Left ventricle myocardium inferior (tissue), 1 donor: ENCODE measurements at places on chromosomes 1 and 21.
A peak's percentile ranks its signal among the peaks of the same experiment; 100 is the strongest.

- DNase-seq = no peak
Observed at GRCh38 chr1:110684491-110684890, 9.8 kb upstream of the KCNA3 start.

- DNase-seq = no peak
Observed at GRCh38 chr21:26782331-26782730, 62.9 kb downstream of the ADAMTS1 start.

DNA sequence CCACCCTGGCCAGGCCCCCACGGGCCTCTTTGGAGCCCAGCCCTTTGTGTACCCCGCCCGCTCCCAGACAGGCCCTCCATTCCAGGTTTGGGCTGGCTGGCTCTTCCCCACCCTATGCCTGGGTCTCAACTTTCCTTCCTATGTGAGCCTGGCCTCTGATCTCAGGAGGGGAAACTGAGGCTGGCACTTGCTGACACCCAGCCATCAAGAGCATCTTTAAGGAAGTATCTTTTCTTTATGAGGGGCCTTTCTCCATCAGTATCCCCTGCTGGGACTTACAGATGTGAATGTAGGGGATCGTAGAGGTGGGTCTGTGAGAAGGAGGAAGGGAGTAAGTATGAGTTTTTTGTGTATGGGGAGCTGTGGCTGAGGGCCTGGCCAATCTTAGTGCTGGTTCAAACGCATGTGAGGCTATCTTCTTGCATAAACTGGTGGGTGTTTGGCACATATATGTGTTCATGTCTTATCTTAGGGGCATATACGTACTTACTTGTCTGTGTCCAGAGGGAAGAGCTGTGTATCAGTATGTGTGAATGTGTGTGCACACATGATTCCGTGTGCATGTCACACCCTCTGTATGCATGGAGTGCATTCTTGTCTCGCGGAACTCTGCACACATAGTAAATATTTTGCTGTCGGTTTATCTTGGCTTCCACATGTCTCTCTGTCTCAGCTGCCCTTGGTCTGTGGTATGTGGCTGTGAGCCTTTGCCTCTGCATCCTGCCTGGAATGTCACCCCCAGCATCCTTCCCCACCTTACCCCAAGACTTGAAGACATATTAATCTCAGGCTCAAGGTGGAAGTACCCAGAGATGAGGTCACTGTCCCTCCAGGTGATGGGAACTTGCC lies 5.4 kb downstream of the NECTIN4 start:
- DNase-seq = no peak

DNA sequence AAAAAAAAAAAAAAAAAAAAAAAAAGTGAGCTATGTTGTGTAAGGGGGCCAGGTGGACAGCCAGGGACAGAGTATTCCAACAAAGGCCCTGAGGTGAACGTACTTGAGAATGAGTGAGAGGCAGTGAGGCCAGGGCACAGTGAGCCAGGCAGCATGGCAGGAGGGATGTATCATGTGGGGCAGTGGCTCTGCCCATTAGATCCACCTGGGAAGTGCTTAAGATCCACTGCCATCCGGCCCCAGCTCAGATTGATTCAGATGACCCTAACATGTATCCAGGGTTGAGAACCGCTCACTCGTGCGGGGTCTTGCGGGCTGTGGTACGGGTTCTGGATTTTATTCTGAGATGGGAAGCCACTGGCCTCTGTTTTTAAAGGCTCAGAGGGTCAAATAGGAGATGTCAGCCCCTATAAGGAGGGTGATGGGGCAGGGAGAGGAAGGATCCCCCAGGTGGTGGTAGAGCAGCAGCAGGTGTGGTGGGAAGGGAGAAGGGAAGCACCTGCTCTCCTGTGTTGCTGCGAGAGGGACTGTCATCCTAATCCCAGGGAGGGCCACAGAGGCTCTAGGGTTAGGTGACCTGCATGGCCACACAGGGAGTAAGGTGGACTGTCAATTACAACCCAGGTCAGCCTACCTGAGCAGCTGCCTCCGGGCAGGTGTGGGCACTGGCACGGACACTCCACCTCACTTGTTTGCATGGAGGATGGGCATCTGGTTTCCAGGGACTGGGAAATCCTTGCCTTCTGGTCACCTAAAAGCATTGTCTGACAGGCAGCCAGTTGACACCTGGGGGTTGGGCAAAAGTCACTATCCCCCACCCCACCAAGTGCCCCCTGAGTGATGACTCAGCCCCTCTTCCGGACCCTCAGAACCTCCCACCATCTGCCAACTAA lies 31.6 kb downstream of the CDK18 start:
- no peak for DNase-seq

GRCh38 chr1:91555821-91556531 lies 55.3 kb downstream of the CDC7 start:
- no peak for DNase-seq

DNA sequence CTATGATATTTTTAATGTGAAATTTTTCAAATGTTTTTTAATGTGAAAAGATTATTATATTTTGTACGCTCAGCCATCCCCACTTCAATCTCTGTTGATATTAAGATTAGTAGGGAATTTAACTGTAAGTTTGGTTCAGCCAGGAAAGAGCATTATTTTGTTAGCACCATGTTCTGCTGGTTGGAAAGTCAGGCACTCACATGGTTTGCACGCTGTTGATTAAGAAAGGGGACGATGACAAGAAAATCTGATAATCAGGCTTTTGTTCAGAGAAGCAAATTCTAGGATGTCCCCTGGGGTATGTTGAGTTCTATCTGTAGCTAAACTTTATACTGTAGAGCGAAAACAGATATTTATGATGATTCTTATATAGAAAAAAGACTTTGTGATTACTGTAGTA lies 115.1 kb downstream of the OSBPL9 start:
- DNase-seq = no peak

GRCh38 chr1:244998717-244999346 lies 134.5 kb upstream of the HNRNPU start:
- no peak for DNase-seq

GRCh38 chr1:212606395-212607205 lies 2.0 kb upstream of the ATF3 start:
- DNase-seq = peak; percentile 31

- no peak for DNase-seq
Observed at GRCh38 chr1:75053207-75053606, 81.0 kb upstream of the LHX8 start.

GRCh38 chr1:94616506-94616905 lies 74.9 kb upstream of the F3 start:
- DNase-seq = no peak

- no peak for DNase-seq
Observed at GRCh38 chr1:227732586-227733308, 2.4 kb downstream of the JMJD4 start.

DNA sequence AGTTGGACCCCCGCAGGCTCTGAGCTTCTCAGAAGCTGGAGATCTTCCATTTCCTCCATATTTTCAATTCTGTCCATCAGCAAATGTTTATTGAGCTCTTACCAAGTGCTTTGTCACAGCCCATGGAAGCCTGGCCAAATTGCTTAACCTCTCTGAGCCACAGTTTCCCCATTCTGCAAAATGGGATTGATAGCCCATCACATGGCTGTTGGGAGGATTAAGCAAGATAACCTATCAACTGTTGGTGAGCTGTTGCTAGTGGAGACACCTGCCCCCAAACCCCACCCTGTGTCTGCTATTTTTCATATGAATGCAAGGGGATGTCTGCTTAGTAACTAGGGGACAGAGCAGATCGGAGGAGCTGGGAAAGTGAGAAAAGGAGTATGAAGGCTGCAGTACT lies 38.3 kb downstream of the CD34 start:
- no peak for DNase-seq

GRCh38 chr1:198798923-198799386 lies 160.1 kb downstream of the PTPRC start:
- no peak for DNase-seq

- no peak for DNase-seq
Observed at GRCh38 chr1:59917026-59917784, 9.4 kb downstream of the CYP2J2 start.

DNA sequence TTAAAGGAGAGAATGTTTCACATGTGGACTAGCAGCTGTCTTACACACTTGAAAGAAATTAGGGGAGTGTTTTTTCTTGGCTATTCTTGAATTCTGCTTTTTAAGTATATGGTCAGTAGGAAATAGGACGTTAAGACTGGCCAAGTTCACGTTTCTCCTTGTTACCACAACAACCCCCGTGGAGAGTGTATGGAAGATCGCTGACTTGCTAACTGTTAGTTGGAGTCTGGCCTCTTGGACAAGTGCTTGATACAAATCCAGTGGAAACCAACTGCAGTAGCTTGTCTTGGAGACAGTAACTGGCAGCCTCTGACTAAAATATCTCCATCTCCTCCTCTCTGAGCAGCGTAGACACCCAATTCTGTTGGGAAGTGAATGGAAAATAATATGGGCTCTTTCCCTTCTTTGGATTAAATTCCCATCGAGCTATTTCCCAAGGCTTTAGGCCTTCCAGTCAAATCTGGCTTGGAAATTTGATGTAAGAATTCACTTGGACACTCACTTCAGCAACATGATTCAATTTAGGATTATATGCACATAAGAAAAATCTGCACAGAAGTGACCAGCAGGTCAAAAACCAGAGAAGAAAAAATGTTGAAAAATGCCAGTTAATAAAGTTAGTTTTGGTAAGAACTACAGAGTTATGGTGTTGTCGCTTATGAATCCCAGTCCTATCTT lies 3.6 kb upstream of the NFIA start:
- no peak for DNase-seq

DNA sequence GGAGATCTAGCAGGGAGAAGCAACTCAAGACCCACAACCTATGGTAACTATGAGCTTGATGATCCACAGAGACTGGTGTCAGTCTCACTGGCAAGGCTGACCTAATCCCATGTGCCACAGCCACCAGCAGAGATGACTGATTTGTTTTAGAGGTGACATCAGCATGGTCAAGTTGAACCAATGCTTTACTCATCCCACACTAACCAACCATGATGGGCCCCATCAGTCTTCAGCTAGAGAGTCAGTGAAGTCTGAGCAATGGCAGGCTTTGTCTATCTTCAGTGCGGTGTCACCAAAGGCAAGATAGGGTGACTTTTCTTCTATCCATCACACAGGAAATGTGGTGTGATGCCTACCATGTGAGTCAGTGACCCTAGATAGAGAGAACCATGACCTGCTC lies 1470.7 kb downstream of the NCAM2 start:
- DNase-seq = no peak

DNA sequence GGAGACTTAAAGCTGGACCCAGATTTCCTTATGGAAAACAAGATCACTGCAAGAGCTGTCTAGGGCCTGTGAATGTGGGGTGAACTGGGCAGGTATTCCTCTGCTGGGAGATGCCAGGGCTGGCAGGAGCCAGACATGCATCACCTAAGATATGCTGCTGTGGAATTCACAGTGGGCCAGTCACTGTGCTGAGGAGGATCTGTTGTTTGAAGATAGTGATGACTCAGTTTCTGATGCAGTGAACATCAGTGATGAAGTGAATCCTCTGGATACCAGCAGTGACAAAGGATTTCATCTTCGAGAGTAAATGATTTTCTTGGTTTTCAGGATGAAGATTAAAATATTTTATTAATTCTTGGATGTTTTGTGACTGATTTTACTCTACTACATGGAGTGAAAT lies 29.9 kb upstream of the CAMSAP2 start:
- no peak for DNase-seq

GRCh38 chr1:189496768-189497167 lies 980.9 kb downstream of the BRINP3 start:
- no peak for DNase-seq

GRCh38 chr1:154779551-154780189 lies 90.4 kb downstream of the KCNN3 start:
- no peak for DNase-seq

- DNase-seq = no peak
Observed at GRCh38 chr1:53361541-53361961, 33.7 kb upstream of the LRP8 start.

DNA sequence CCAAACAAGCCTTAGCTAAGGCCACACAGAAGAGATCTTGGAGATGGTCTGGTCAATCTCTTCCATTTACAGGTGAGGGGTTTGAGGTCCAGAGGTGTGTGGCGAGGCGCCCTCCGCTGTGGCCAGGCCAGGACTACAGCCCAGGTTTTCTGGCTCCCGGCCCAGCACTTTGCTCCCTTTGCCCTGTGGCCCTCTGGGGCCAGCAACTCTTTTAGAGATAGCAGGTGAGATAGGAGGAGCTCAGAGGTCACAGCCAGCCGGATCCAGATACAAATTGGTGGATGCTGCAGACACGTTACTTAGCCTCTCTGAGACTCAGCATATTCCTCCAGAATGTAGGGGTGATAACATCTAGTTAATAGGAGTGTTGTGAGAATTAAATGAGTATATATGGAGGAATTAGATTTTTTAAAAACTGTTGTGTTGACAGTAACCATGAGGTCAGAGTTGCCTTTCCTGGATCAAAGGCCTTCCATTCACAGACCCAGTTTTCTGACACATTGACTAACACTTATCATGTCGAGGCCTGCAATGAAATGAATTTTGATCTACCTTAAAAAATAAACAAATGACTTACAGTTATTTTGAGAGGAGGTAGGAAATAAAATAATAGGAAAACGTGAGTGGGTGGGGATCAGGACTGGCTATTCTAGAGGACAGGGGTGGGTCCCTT lies 16.6 kb downstream of the TEX35 start:
- no peak for DNase-seq

DNA sequence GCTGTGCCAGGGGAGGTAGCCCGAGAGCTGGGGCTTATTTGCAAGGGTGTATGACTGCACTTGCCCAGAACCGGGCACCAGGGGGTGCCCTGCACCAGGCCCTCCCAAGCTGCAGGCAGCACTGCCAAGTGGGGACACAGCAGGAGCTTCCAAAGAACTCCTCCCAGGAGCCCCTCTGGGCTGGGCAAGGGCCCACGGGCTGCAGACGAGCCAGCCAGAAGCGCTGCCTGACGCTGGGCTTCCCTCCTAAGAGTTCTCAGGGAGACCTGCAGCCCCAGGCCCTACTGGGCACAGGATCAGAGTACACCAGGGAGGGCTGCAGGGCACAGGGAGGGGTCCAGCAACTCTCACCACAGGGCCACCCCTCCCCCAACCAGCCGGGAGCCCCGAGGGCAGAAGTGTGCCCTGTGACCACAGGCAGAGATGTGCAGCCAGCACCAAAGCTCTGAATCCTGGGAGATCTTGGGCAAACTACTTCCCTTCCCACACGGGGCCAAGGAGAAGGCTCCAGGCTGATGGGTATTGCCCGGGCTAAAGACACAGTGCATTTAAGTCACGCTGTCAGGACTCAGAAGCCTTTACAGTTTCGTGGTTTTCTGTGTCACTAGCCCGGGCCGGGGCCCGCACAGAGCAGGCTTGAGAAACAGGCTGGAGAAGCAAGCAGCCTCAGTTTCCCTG lies 63.4 kb downstream of the KCNAB2 start:
- no peak for DNase-seq

- DNase-seq = no peak
Observed at GRCh38 chr1:22609291-22609690, 27.1 kb upstream of the C1QA start.
